ENCODE measurements at places on chromosomes 12 and 14.

DNA sequence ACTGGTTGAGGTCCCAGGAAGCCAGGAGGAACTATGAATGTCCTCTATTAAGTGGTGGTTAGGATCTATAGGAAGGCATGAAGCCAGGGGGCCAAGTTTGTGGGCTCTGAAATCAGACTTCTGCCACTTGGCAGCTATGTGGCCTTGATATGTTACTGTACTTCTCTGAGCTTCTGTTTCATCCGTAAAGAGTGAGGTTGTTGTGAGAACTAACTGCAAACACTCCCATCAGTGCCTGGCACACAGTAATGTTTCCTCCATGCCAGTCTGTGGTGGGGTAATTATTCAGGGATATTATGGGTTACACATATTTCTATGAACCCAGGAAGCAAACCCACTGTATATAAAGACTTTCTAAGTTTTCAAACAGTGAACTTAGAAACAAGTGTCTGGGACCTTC, 57.4 kb downstream of the PLXNC1 start:
- no peak for DNase-seq

DNA sequence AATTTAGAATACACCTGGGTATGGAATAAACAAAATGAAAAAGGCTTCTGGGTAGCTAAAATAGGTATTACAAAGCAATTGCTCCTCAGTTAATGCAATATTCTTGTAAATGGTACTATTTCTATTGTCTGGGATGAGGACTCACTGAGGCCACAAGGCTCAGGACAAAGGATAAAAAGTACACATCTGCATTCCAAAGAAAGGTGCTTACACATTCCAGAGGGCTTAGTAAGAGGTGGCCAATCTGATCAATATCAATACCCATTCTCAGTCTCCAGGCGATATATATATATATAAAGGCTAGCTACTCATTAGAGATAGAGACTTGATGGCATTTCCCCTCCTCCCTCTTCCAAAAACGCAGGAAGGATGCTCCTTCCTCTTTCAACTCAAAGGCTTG, 43.8 kb downstream of the ATXN7L3B start:
- no peak for DNase-seq

DNA sequence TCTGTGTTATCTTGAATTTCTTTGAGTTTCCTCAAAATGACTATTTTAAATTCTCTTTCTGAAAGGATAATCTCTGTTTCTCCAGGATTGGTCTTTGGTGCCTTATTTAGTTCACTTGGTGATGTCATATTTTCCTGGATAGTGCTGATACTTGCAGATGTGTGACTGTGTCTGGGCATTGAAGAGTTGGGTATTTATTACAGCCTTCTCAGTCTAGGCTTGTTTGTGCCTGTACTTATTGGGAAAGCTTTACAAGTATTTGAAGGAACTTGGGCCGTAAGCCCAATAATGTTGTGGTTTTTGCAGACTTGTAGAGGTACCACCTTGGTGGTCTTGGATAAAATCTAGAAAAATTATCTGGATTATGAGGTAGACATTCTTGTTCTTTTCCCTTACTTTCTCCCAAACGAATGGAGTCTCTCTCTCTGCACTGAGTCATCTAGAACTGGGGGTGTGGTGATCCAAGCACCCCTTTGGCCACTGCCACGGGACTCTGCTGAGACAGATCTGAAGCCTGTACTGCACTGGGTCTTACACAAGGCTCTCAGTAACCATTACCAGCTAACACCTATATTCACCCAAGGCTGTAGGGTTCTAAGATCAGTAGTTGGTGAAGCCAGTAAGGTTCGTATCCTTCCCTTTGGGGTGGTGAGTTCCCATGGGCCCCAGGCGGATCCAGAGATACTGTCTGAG, 703.7 kb upstream of the MGAT4C start:
- no peak for DNase-seq

DNA sequence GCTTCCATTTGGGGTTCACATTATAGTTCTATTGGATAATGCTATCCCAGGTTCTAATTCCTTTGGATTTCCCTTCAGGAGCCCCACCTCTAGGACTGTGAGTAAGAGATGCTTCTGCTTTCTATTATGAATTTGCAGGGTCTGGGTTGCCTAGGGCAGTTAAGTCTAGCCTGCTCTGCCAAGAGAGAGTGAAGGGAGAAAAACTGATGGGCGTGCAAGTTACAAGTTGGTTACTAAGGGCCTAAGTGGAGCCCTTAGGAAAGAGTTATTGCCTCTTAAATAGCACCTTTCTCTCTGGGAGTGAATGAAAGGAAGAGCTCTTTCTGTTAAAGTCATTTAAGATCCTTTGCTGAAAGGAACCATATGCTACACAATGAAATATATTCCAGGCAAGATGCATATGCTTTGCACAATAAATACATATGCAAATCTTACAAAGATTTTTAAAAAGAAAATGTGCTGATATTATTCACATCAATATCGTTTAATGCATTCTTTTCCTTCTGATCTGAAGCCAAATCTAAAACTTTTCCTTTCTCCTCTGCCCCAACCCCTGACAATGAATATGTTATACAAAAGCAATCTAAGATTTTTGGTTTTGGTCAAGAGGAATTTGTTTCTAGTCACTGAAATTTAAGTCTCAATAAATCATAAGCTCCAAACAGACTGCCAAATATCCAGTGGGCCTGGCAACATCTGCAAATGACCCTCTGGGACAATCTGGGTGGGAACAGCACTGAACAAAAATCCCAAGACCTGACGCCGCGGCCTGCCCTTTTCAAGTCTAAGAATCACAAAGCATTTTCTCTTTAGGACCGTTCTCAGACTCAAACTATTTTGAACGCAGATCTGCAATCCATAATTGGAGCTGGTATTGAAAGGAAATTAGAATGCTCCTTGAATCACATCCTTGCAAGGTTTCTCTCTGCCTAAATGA, 586.7 kb downstream of the ETNK1 start:
- no peak for DNase-seq

DNA sequence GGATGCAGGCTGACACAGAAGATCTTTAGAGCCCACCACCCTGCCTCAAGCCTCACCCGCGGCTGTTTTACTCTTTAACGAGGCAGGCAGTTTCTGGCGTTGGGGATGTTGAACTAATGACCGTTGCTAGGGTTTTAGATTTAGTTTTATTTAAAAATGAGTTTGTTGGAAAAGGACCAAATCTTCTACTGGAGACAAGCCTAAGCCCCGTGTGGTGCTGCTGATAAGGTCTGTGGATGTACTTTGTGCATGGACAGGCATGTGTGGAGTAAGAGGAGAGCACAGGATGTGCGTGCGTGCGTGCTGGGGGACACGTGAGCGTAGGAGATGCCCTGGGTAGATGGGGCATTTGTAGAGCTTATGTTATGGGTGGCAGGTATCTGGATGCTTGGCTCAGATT, 5.7 kb downstream of the NTF3 start:
- DNase-seq: no peak

GRCh38 chr14:32947081-32947480, 8.4 kb downstream of the NPAS3 start:
- no peak for DNase-seq

Data from GM12891 (cell line).